ENCODE measurements at places on chromosomes 13 and 19.

- H3K27me3 ChIP-seq: no peaks in the 10 kb centered on the region
- no peak for DNase-seq
- H3K27ac ChIP-seq: peak overlapping the region; percentile 87
- H3K36me3 ChIP-seq: peaks cover 38% of the 10 kb centered on the region
- peaks cover 40% of the 10 kb centered on the region for H3K4me1 ChIP-seq
Measured at GRCh38 chr19:2050349-2050990, 574 bp downstream of the MKNK2 start.

- H3K27ac ChIP-seq: no peak overlapping the region
- no peak overlapping the region for H3K4me3 ChIP-seq
- H3K36me3 ChIP-seq: no peaks in the 10 kb centered on the region
- H3K27me3 ChIP-seq: peaks cover 33% of the 10 kb centered on the region
- H3K4me1 ChIP-seq: peaks cover 15% of the 10 kb centered on the region
- DNase-seq: peak; percentile 18
Measured at GRCh38 chr13:87680298-87680697, 9.1 kb downstream of the SLITRK5 start.

- no peak overlapping the region for H3K27ac ChIP-seq
- DNase-seq: no peak
- H3K4me1 ChIP-seq: no peaks in the 10 kb centered on the region
Measured at GRCh38 chr13:21800837-21801616, 130.2 kb downstream of the FGF9 start.

GRCh38 chr19:30530751-30531150 lies 158.6 kb downstream of the ZNF536 start:
- no peaks in the 10 kb centered on the region for H3K36me3 ChIP-seq
- no peak overlapping the region for H3K27ac ChIP-seq
- no peak overlapping the region for H3K4me3 ChIP-seq
- no peaks in the 10 kb centered on the region for H3K27me3 ChIP-seq

GRCh38 chr13:63107179-63107943 lies 1691.7 kb upstream of the PCDH20 start:
- no peak overlapping the region for H3K27ac ChIP-seq
- no peaks in the 10 kb centered on the region for H3K27me3 ChIP-seq
- H3K4me1 ChIP-seq: no peaks in the 10 kb centered on the region
- no peak for DNase-seq
- no peak overlapping the region for H3K4me3 ChIP-seq

DNA sequence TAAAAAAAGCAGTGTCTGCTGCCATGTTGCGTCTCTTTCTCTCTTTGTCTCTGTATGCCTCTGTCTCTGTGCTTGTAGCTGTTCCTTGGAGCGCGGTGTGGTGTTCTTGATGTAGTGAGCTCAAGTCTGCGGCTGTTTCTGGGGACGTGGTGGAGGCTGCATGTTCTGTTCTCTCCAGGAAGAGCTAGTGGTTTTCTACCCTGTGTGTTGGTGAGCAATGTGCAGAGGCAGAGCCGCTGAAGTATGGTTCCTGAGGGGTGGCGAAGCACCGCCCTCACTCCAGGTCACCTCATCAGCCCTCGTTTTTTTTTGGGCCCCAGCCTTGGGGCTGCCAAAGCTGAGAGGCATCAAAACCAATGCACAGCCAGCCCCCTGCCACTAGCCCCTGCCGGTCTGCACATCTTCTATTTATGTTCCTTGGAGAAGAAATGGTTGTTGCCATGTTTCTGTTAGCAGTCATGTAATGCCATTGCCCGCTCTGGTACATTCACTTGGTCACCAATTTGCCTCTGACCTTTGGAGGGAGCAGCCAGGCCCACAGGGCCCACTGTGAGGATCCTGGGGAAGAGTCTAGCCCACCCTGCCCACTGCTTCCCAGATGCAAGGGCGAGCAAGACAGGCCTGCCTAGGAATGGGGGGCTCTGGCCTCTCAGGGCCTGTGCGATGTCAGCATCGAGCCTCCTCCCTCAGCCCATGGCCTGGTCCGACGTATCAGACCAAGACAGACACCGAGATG lies 7.2 kb downstream of the HNRNPL start:
- peak overlapping the region; percentile 23 for H3K27ac ChIP-seq
- no peak overlapping the region for H3K4me3 ChIP-seq
- no peak for DNase-seq
- peaks cover 11% of the 10 kb centered on the region for H3K4me1 ChIP-seq
- H3K27me3 ChIP-seq: no peaks in the 10 kb centered on the region

Measured in thymus (tissue), 14 donors.